HCEC 1CT (cell line): ENCODE measurements at places on chromosomes 11 and 22.
A peak's percentile ranks its signal among the peaks of the same experiment; 100 is the strongest.

GRCh38 chr22:23234409-23235161 lies 54.3 kb downstream of the BCR start:
- no peak for DNase-seq

DNA sequence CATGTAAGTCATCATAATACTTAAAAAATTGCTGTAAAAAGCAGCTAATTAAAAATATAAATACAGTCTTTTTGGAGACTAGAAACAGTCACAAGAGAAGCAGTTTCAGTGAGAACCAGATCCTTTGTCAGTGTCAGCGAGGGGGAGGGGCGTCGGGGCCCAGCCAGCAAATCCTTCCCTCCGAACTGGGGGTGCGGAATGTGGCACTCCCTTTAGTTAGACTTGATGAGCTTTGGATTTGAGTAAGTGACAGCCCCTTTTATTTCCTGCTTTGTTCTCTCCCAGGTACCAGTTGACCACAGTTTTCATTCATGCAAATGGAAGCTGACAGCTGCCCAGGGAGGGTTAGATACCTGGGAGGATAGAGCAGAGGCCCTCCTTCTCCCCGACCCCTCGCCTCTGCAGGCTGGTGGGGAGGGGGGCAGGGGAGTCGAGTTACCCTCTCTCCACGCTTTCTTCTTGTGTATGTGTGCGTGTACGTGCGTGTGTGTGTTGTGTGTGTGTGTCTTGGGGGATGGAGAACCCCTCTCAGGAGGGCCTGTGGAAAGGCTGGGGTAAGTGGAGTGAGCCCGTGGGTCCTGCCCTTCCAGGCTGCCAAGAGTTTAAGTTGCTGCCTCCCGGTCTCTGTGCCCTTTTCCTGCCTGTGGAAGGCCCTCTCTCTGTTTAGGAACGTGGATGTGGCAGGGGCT lies 38.3 kb downstream of the PTPRJ start:
- DNase-seq: no peak

DNA sequence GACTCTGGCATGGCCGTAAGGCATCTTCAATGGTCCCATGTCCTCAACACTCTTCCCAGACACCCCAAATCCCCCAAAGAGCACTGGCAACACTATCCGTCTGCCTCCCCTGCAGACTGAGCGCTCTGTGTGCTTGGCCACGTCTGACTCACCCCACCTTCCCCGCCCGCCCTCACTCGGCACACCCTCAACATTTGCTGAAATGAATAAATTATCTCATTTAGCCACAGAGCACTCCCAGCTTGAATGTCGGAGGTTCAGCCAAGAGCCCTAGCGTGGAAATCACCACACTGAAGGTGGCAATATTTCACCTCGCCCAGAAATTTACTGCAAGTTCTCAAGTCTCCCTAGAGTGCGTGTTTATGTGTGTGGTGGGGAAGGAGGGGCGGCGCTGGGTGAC lies 46.6 kb upstream of the TCF20 start:
- DNase-seq: peak; percentile 11

GRCh38 chr11:36273110-36273509 lies 16.1 kb downstream of the COMMD9 start:
- DNase-seq: no peak

DNA sequence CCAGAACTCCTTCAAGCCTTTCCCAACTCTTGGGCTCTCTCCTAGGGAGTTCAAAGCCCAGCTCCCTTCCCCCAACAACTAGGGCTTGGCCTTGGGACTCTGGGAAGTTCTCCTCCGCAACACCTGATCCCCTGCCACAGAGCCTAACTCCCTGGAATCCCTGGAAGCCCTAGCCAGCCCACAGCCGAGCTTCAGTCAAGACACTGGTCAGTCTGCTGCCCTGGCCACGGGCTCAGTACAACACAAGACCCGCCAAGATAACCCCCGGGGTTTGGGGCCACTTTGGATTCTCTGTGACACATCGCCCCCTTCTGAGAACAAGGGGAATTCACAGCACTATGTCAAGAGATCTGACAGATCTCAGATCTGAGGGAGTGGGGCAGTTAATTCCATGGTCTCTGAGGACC lies 58.3 kb downstream of the SLC22A12 start:
- DNase-seq: no peak

DNA sequence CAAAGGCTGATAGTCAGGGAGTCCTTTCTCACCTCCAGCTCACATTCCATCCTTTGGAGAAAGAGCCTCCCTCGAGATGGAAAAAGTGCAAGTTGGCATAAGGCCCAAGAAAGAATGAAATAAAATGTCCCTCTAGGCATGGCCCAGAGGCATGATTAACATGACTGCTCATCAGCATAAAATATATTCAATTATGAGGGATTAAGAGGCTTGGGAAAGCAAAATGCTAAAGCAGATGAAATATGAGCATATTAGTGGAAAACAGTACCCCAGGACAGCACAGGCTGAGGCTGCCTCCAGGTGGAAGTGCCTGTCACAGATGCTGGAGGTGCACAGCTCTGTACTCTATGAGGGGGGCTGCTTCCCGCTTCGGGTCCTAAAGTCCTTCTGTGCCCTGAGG lies 347.8 kb upstream of the PLET1 start:
- DNase-seq: no peak

GRCh38 chr11:84558085-84558905 lies 1068.8 kb downstream of the DLG2 start:
- peak; percentile 43 for DNase-seq

DNA sequence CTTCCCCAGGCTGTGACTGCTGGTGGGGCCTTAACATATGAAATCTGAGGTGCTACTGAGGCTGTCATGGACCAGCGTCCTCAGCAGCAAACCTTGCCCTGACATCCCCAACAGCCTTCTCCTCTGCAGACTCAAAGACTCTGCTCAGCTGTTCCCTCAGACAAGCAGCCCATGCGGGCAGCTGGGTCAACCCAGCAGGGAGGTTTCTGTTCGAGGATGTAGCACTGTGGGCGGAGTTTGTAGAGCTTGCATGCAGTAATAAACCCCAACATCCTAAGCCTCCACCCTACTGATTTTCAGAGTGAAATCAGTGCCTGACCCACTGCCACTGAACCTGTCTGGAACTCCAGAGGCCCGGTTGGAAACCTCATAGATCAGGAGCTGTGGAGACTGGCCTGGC lies 88.8 kb upstream of the XKR3 start:
- no peak for DNase-seq

DNA sequence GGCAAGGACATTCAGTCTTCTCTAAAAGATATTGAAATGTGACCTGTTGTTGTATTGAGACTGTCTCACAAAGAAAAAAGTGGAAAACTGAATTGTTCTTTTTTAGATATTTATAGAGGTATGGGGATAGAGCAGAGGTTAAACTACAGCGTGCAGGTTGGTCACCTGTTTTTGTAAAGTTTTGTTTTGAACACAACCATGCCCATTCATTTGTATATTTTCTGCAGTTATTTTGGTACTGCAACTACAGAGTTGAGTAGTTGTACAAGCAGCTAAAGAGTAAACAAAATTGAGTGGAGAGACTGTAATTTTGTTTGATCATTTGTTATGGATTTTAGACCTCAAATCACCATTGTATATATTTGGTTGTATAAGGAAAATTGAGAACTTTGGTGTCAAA lies 11.3 kb downstream of the EED start:
- DNase-seq: no peak

- DNase-seq: no peak
Observed at GRCh38 chr22:27959335-27960090, 40.5 kb upstream of the PITPNB start.

DNA sequence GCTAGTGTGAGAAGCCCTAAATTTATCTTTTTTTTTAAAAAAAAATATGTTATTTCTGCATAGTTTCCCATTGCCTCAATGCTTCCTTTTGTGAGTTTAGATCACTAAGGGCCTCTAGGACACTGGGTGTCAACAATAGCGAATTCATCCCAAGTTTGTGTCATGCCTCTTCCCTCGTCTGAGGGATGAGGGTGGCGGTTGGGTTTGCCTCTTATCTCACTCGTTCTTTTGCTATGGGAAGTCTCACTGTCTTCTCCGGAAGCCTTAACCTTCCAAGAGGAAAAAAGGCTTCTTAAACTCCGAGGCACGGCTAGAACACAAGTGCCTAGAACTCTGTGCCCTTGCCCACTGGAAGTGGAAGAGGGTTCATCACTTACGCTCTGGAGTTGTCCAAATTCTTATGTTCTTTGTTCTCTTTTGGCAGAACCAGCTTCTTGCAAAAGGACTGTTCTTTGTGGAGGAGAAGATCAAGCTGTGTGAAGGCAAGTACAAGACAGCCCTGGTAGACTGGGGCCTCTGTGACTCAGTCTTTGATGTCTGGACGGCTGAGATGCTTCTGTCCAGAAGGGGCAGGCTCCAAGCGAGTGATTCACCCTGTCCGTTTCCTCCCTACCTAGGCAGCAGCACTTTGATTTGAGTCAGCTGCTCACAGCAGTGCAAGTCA lies 78.5 kb downstream of the TRAF6 start:
- peak; percentile 96 for DNase-seq

- DNase-seq: no peak
Observed at GRCh38 chr22:30185129-30185528, 61.4 kb downstream of the LIF start.

DNA sequence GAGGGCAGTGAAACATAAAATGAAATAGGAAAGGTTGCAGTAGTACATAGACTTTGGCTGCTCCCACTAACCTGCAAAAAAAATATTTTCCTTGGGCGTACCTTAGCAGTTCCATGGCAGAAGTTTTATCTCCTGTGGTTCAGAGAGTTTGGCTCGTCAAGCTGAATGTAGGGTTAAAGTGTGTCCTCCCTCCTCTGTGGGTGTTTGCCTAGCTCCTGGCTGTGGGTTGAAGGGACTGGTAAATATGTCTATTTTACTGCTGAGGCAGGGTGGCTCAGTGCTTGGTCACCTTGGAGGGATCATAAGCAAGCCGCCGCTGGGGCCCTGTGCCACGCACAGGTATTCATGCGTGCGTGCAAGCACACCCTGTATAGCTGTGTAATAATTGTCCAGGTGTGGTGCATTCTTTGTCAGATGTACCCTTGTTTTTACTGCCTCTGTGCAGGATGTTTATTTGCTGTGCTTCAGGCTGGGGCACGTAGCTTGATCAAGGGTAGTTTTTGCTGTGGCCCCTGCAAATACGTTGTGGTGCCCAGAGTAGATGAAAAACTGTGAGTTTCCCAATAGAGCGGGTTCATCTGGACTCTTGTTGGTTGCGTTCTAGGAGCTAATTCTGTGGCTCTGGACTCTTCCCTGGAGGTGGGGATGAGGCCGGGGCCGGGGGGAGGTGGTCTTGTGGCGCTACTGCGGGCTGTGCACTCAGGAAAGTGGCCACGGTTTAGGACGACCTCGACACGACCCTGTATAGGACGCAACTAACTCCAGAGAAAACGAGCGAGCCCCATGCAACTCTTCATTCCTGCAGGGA lies 732 bp upstream of the SORL1 start:
- no peak for DNase-seq

DNA sequence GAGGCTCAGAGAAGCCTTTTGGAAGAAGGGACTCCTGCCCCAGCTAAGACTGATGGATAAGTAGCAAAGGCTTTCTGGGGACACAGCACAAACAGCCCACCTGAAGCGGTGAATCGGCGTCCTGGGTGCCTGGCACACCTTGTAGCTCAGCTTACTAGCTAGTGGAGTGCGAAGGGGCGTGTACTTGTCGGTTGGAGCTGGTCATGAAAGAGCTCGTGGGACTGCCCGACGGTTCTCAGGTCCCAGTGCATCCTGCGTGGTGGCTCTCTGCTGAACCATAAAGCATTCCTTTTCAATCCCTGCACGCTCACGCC lies 690 bp upstream of the UVRAG start:
- no peak for DNase-seq

DNA sequence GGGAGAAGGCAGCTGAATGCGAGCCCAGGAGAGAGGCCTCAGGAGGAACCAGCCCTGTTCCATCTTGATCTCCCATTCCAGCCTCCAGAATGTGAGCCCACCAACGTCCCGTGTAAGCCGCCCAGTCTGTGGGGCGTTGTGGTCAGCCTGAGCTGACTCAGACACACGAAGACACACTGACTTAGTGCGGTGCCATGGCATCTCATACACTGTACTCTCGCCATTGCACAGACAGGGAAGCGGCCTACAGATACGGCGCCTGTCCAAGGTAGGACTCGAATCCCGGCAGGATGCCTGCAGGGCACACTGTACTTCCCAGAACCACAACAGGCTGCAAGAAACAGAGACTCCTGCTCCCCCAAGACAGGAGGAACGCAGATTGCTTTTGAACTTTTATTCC lies 179.6 kb downstream of the CTTN start:
- DNase-seq: no peak

- no peak for DNase-seq
Observed at GRCh38 chr11:84056653-84057376, 770.6 kb upstream of the CCDC90B start.

DNA sequence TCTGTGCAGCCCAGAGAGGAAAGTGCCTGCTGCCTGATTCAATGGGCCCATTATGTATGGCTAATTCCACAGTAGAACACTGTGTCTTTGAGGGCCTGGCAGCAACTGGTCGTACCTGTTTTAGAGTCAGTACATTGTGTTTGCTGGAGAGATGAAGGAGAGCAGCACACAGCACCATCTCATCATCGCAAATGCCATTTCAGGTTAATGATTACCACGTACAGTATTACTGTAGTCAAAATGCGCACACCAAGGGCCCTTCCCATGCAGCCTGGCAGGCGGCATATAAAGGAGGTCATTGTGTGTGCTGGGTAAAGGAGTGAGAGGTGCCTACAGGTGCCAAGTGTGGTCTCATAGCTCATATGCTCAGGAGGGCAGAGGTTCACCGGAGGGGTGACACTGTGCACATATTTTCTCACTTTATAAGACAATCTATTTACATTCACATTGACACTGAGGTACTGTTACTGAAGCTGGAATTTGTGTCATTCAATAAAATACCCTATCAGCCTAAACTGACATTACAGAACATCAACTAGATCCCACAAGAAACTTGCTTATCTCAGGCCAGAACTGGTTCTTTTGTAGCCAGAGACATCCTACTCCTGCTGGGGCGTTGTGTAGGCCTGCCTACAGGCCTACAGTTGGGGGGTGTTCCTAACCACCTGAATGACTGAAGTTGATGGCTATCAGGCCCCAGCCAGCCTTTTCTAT lies 90.4 kb downstream of the APIP start:
- DNase-seq: no peak

- DNase-seq: no peak
Observed at GRCh38 chr11:65558930-65559509, 861 bp upstream of the LTBP3 start.

- no peak for DNase-seq
Observed at GRCh38 chr11:33952805-33953204, 60.9 kb upstream of the LMO2 start.

DNA sequence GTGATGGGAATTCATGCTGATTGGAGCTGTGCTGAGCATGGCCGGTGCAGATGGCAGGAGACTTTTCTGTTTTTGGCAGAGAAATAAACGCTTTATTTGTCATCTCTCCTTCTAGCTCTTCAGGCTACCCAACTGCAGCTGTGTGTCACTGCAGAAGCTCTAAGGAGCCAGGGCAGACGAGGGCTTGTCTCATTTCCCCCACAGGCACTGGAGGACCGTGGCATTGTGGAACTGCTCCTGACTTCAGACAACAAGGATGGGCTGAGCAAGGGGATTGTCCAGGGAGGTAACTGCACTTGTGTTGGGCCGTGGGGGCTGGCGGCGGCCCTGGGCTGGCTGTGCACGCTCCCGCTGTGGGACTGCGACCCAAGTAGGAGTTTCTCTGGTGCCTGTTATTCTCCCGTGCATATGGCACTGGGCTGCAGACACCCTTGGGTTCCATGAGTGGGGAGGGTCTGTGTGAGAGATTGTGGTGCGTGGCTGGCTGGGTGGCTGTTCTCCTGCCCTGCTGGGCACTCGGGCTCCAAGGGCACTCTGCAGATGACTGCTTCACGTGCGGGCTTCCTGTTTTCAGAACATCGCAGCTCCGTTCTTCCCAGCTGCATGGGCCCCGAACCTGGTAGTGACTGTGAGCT lies 27.2 kb downstream of the GLB1L2 start:
- no peak for DNase-seq
